Ecto neural progenitor cell (in vitro differentiated cells): ENCODE measurements at places on chromosomes 11 and 22.

DNA sequence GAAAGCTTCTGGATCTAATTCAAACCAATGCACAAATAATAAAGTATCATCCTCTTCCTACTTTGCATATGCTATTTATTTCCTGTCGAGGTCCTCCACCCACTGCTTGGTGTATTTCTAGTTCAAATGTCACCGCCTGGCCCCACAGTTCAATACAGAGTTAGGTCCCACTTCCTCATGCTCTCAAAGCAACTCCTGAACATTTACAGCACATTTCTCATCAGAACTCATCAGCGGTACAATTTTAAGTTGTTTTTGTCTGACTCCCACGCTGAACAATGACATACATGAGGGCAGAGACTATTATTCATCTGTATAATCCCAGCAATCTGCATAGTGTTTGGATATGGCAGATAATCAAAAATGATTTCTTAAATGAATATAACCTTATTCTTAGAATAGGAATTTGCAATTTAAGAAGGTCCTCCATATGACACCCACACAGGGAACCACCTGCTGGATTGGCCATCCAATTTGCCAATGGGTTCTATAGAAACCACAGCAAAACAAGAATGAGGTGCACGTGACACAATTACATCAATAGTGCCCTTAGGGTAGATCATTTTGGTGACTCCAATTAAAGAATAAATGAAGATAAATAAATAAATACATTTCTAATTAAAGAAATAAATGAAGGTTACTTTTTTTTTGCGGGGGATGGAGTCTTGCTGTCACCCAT lies 54.2 kb downstream of the SLC25A17 start:
- DNase-seq = no peak

GRCh38 chr11:47220401-47220821 lies 5.6 kb downstream of the DDB2 start:
- no peak for DNase-seq

DNA sequence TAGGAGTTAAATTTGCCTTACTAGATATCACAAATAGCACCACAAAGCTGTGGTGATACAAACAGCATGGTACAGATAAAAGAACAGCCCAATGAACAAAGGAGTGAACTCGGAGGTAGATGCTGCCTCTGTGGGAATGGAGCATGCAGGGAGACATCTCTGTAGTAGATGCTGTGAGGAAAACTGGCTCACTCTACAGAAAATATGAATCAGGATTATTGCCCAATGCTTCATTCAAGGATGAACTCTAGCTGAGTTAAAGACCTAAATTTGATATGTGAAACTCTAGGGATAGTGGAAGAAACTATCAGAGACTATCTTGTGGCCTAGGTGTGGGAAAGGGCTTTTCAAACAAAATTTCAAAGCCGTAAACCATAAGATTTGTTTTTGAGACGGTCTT lies 15.3 kb upstream of the CAPN5 start:
- DNase-seq = no peak

DNA sequence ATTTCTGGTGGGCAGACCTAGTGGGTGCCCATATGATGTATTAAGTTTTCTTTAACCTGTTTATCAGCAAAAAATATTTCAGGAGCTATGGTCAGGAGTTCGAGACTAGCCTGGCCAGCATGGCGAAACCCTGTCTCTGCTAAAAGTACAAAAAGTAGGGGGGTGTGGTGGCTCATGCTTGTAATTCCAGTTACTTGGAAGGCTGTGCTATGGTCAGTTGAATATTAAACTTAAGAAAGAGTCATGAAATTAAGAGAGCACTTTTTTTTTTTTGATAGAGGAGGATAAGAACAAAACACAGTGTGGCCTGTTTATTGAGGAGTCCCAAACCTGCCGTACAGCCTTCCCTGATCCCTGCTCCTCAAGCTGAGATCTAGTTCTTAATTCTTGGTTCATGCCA lies 29.8 kb downstream of the OR6Q1 start:
- no peak for DNase-seq
